ENCODE measurements at places on chromosomes 13 and 19.

DNA sequence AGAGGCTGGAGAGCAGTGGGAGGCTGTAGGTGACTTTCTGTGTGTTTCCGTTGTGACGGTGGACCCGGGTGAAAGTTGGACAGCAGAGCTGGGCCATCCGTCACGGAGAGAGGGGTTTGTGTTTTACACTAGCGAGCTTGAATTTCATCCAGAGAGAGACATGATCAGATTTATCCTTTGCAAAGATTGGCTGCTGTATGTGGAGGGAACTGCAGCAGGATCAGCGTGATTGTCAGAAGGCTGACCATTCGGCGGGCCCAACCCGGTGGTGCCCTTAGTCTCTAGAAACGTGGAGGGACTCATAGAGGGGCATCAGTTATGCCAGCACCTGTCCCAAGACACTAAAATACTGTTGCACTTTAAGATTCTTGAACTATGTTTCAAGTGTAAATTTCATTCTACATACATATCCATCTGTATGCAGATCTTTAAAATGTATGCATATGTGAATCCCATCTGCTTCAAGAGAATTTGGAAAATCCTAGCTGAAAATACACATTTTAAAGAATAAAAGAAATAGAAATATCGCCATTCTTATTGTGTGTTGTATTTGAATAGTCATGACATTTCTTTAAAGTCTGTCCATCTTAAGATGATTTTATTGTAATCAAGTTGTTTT lies 7.0 kb downstream of the FAM124A start:
- DNase-seq, result no peak

DNA sequence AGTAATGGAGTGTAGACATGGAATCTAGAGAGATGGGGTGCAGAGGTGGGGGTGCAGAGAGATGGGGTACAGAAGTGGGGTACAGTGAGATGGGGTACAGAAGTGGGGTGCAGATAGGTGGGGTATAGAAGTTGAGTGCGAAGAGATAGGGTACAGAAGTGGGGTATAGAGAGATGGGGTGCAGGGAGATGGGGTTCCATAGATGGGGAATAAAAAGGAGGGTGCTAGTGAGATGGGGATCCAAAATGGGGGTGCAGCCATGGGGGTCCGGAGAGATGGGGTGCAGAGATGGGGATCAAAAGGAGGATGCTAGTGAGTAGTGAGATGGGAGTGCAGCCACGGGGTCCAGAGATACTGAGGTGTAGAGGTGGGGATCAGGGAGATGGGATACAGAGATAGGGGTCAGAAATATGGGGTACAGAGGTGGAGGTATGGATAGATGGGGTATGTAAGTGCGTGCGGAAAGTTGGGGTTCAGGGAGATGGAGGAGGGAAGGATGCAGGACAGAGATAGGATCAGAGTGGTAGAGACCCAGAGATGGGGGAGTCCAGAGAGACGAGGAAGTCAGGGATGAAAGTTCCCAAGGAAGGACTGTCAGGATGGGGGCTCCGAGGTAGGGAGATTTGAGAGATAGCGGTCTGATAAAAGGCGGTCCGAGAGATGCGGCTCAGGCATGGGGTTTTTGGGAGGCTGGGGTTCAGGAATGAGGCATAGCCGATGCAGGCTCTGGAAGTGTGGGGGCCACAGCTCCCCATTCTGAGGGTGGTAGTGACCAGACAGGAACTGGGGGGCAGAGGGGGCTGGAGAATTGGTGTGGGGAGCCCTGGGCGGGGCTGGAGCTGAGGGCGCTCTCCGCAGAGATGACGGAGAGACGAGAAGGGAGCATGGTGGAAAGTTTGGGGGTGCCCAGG lies 3.4 kb downstream of the PALM3 start:
- DNase-seq, result no peak

GRCh38 chr13:74077792-74078191 lies 56.4 kb downstream of the KLF12 start:
- DNase-seq, result no peak

GRCh38 chr13:113997845-113998751 lies 24.2 kb upstream of the C13orf46 start:
- DNase-seq, result no peak

DNA sequence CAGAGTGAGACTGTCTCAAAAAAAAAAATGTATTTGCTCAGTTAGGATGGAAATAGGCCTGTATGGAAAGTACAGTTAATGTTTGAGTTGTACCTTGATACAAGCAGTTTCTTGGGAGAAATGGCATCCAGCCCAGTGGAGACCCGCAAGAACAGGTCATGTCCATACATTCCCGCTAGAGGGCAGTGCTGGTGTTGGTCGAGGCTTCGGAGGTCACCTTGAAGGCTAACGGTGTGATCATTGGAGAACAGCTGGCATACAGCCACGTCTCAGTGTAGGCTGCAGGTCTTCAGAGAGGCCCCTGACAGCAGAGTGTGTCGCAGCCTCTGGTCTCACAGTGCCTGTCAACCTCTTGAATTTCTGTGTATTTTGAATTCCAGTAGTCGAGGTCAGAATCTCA lies 7.5 kb downstream of the ZNF610 start:
- DNase-seq, result peak; percentile 57

DNA sequence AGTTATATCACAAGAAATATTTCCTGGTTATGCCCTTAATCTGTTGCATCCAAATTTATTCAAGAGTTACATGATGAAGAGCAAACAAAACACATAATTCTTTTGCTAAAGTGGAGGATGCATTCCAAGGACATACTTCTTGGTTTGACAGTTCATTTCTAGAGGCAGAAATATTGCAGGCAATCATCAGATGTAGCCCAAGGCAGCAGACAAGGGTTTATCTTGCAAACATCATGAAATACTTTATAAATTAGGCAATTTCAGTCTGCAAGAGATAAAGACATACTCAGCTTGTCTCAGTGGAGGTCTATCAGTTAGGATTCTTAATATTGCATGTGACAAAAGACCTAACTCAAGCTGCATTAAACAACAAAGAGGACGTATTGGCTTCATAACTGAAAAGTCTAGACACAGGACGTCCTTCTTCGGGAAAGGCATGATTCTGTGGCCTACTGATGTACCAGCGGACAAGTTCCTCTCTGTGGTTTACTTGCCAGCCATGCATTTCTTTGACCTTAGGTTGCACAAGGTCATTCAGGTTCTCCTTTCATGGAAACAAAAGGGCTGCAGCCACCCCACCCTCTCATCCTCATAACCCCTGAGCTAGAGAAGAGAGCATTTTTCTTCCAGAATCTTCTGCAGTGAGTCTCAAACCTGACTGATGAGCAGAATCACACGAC lies 204.1 kb downstream of the KATNAL1 start:
- DNase-seq, result no peak

- DNase-seq, result no peak
These were observed 9.8 kb downstream of the TPRX1 start for GRCh38 chr19:47794526-47794925.

DNA sequence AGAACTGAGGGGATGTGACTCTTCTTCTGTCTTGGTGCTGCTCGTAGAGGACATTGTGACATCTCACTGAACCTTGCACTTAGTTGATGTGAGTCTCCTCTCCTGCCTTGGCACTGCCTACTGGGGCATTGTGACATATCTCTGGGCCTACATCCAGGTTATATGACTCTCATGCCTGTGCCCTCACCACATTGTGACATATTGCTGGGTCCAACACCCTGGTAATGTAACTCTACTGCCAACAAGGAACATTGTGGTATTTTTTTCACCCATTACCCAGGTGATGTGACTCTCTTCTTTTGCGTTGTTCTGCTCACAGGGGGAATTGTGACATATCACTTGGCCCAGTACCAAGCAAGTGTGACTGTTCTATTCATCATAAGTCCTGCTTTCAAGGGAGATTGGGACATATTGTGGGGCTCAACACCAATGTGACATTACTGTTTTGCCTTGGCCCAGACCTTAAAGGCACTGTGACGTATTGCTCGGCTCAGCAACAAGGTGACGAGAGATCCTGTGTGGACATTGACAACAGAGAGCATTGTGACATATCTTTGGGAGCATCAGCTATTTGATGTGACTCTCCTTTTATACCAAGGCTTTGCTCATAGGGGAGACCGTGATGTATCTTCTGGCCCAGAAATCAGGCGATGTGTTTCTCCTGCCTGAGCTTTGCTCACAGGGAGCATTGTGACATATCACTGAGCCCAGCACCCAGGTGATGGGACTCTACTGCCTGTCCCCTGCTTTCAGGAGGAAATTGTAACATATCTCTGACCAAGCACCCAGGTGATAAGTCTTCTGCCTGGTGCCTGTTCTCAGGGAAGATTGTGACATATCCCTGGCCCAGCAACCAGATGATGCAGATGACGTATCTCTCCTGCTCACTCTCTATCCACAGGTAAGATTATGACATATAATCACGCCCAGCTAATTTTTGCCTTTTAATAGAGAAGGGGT lies 12.2 kb upstream of the ZNF429 start:
- no peak for DNase-seq

GRCh38 chr13:76758257-76758656 lies 127.9 kb downstream of the KCTD12 start:
- DNase-seq, result no peak

DNA sequence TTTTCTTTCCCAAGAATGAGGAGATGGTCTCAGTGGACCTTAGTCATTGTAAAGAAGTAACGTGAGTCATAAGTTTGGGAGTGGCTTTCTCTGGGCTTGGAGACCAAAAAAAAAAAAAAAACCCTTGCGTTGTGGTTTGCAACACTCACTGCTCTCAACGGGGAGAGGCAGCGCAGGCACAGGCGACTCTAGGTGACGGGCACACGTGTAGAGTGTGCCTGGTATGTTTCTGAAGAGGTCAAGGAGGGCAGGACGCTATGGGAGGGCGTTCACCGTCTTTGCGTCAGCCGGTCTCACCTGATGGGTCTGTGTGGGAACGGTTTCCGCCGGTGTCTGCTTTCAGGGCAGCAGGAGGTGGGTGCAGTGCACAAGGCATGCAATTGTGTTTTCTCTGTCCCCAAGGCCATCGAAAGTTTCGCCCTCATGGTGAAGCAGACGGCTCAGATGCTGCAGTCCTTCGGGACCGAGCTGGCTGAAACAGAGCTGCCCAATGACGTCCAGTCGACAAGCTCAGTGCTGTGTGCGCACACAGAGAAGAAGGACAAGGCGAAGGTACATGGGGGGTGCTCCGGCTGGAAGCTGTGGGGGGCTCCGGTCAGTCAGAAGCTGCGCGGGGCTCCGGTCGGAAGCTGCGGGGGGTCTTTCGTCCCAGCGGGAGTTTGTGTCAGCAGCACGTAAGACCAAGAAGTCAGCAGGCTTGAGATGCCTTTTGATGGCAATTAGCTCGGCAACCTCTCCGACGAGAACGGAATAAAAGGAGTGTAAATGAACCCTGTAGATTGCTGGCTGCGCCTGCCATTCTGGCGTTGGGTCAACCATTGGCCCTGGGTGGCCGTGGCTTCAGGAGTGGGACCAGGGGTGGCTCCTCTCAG lies 40.8 kb upstream of the F7 start:
- DNase-seq, result no peak

DNA sequence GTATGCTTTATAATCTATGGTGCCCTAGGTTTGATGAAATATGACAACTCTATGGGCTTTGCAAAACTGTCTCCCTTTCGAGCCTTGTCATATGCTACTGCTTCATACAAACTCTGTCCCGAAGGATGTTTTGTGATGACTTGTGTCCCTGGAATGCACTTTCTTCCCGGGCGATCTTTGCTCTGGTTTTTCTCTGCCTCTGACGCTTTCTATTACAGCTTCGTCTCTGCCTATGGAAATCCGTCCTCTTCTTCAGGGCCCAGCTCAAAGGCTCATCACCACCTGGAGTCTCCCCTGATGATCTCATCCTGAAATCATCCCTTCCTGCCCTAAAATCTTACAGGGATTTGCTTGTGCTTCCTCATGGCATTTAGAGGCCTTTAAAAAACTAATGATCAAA lies 191.5 kb upstream of the KL start:
- DNase-seq, result no peak

GRCh38 chr13:51519771-51520216 lies 64.5 kb upstream of the WDFY2 start:
- no peak for DNase-seq

DNA sequence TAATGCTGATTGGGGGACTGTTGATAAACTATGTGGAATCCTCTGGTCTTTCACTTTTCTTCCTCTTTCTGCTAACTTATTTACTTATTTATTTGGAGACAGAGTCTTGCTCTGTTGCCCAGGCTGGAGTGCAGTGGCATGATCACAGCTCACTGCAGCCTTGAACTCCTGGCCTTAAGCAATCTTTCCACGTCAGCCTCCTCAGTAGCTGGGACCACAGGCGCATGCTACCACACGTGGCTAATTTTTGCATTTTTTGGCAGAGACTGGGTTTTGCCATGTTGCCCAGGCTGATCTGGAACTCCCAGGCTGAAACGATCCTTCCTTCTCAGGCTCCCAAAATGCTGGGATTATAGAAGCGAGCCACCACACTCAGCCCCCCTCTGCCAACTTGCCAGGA lies 77.5 kb downstream of the ELF1 start:
- DNase-seq, result no peak

GRCh38 chr13:46521921-46522747 lies 30.8 kb upstream of the LRCH1 start:
- no peak for DNase-seq

DNA sequence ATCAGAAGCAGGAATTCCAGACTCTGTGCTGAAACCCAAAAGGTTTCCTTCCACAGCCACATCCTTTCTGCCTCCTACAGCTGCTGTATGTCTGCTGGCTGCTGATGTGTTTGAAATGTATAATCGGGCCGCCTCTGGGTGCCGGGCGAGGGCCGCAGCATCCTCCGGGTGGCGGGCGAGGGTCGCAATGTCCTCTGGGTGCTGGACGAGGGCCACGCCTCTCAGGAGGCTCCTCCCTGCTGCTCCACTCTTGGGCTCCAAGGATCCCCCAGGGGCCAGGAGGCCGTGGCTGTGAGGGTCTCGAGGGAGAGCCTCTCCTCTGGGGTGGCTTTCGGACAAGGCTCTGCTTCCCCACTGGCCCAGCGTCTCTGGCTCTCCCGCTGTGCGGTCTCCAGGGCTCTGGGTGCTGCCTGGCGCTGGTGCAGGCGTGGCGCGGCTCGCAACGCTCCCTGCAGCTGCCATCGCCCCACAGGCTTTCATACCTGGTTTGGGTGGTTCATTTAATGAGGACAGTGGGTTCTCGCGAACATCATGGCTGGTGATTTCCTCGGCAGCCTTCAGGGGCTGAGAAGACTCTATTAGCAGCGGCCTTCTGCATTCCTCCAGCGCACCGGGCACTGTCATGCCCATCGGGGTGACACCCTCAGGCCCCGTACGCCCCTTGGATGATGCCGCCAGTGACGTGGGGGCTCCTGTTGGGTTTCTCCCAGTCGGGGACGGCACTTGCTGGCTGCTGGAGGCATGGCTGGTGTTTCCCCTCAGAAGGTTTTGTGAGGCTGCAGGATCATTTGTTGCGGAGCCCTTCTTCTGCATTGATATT lies 41.8 kb upstream of the GRTP1 start:
- DNase-seq, result no peak
